CD8-positive, alpha-beta memory T cell (primary cell): ENCODE measurements at places on chromosomes 1 and 21. TPM values are rescaled to one million over a fixed set of nuclear protein-coding genes. Genes with fewer than 3 reads are reported as not detected.

The CACHD1 gene
- 0.35 TPM for total RNA-seq

The RAB3B gene
- total RNA-seq, result 0.13 TPM

The RYR2 gene
- total RNA-seq, result 0.13 TPM

The DNM3 gene
- total RNA-seq, result 0.64 TPM

The CDC42BPA gene
- total RNA-seq, result 0.72 TPM

The FCRL3 gene
- total RNA-seq, result 10.5 TPM

DNA sequence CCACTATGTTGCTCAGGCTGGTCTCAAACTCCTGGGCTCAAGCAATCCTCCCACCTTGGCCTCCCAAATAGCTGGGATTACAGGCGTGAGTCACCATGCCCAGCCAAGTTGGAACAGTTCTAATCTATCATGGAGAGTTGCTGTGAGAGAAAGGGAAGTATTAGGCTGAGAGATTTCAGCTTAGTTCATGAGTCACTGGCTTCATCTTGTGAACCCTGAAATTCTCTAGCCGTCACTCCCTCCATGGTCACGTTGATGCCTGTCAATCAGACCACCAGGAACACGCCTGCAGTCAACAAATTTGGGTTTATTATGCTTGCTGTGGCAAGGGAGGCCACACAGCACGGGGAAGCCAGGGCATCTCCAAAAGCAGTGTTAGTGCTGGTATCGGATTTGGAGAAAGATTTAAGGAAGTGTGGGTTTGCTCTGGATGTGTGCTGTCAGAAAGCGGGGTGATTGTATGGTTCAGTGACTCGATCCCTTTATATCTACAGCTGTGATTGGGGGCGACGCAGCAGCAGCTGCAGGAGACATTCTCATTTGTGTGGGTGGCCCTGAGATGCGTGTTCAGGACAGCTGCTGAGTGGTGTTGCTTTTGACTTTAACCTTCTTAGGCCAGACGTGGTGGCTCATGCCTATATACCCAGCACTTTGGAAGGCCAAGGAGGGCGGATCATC lies 18.7 kb downstream of the UQCRHL start:
- no peak for DNase-seq
- no peaks in the 10 kb centered on the region for H3K36me3 ChIP-seq
- H3K4me1 ChIP-seq, result no peaks in the 10 kb centered on the region
- no peaks in the 10 kb centered on the region for H3K27me3 ChIP-seq

DNA sequence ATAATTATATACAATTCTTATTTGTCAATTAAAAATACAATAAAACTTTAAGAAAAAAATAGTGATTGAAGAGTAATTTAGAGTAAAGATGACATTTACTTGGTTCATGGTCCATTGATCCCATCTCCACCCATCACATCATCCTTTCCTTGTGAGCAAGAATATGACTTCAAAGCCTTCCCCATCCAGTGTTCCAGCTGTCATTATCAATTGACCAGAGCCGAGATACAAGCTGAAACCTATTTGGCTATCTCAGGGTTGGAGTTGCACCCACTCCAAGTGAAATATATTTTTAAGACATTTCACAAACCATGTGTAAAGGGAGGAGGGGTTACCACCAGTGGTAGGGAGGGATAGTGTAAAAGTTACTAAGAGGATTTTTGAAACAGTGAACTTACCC lies 428.9 kb upstream of the C1orf87 start:
- no peaks in the 10 kb centered on the region for H3K4me1 ChIP-seq
- H3K27me3 ChIP-seq, result no peaks in the 10 kb centered on the region
- no peak overlapping the region for H3K4me3 ChIP-seq
- no peaks in the 10 kb centered on the region for H3K36me3 ChIP-seq

DNA sequence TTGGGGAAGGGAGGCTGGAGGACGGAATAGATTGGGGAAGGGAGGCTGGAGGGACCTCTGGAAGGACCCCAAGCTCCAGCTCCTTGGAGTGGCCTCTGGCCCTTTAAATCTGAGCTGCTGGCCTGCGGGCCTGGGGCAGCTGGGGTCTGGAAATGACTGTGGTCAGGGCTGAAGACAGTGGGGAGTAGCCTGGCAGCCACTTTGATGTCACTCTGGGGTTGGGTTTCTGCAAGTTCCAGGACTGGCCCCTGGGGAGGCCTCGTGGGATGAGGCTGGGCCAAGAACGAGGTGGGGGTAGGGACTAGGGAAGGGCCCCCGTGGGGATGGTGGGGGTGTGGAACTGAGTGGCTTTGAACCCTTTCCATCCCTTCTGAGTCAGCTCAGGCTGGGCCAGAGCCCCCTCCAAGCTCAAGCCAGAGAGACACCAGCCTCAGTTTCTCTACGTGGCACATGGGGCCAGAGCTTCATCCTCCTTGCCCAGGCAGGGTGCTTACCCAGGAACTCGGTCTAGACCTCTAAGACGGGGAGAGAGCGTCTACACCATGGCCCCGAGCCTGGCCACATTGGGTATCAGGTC lies 59.7 kb downstream of the ALPL start:
- H3K4me1 ChIP-seq, result no peaks in the 10 kb centered on the region
- no peak overlapping the region for H3K4me3 ChIP-seq
- no peak for DNase-seq
- H3K27me3 ChIP-seq, result no peaks in the 10 kb centered on the region
- no peak overlapping the region for H3K27ac ChIP-seq

- DNase-seq, result no peak
- no peaks in the 10 kb centered on the region for H3K27me3 ChIP-seq
- no peaks in the 10 kb centered on the region for H3K36me3 ChIP-seq
- H3K4me3 ChIP-seq, result no peak overlapping the region
- H3K4me1 ChIP-seq, result peaks cover 16% of the 10 kb centered on the region
These were observed 36.7 kb downstream of the PAX7 start for GRCh38 chr1:18667333-18667732.

DNA sequence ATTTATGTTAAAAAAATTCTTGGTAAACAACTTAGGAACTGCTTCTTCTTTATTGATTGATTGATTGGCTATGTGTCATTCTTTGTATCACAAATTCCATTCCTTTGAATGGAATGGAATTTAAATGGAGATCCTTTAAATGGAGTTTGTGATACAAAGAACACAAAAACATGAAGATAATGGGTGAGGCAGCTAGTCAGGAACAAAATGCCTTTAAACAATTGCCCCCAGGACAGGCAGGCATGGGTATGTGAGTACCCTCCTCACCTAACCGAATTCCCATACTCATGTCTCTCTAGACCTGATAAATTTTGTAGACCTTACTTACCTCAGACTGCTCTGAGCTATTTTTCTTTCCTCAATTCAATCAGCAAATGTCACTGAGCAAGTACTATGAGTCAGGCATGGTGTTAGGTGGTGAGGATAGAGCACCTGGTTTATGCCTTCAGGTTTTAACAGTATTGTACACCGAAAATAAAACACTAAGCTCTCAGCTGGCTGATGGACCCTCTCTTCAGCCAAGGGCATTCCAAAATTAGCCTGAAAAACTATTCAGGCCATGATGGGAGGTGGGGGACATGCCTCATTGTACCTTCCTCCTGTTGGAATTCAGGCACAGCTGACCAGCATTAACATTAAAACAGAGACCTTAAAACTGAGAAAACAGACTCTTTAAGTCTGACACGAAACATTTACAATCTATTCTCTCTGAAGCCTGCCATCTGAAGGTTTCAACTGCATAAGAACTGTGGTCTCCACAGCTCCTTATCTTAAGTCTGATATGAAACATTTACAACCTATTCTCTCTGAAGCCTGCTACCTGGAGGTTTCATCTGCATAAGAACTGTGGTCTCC lies 58.9 kb downstream of the OLFML3 start:
- H3K27me3 ChIP-seq, result no peaks in the 10 kb centered on the region
- no peaks in the 10 kb centered on the region for H3K36me3 ChIP-seq
- DNase-seq, result no peak
- no peak overlapping the region for H3K4me3 ChIP-seq

DNA sequence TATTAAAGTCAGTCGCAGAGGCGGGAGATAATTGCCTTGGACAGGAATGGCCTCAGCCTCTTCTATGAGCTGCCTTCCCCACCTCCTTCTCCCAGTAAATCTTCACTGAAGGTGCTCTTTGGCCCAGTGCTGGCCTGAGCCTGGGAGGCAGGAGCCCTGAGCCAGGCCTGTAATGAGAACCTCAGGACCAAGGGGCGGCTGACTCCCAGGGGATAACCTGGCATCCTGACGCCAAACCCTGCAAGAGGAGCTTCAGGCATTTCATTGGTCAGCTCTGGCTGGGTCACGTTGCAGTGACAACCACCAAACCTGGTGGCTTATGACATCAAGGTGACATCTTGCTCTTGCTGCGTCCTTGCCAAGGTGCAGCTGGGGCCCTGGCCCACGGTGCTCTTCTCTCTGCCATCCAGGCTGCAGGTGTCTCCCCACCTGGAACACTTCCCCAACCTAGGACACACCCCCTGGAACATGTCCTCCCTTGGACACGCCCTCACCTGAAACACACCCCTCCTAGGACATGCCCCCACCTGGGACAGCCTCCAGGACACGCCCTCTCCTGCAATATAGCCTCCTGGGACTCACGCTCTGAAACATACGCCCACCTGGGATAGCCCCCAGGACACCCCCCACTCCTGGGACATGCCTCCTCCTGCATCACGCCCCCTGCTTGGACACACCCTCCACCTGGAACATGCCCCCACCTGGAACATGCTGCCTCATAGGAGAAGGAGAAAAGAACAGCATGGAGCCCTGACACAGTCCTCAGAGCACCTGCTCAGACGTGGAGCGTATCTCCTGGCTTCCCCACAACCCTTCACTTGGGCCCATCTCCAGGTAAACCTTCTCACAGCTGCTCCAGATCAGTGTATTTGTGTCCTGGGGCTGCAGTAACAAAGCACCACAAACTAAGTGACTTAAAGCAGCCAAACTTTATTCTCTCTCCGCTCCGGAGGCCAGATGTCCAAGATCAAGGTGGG lies 333.6 kb downstream of the NPHP4 start:
- no peaks in the 10 kb centered on the region for H3K27me3 ChIP-seq
- H3K4me1 ChIP-seq, result no peaks in the 10 kb centered on the region
- no peaks in the 10 kb centered on the region for H3K36me3 ChIP-seq
- H3K27ac ChIP-seq, result no peak overlapping the region
- DNase-seq, result no peak

DNA sequence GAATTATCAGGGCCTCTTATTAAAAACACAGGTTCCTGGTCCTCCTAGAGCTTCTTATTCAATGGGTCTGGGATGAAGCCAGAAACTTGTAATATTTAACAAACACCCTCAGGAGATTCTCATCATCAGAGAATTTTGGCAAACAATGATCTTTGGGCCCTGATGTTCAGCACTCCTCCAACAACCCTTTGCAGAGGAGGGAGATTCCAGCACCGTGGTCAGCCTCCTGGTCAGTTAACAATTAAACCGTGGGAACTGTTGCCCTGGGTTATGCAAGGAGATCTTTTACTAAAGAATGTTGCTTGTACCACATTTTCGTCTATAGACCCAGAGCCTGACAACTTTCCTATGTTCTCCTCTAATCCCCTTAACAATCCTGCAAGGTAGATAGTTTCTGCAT lies 294.4 kb downstream of the PLPP3 start:
- H3K27me3 ChIP-seq, result no peaks in the 10 kb centered on the region
- no peak overlapping the region for H3K27ac ChIP-seq
- H3K4me3 ChIP-seq, result no peak overlapping the region

DNA sequence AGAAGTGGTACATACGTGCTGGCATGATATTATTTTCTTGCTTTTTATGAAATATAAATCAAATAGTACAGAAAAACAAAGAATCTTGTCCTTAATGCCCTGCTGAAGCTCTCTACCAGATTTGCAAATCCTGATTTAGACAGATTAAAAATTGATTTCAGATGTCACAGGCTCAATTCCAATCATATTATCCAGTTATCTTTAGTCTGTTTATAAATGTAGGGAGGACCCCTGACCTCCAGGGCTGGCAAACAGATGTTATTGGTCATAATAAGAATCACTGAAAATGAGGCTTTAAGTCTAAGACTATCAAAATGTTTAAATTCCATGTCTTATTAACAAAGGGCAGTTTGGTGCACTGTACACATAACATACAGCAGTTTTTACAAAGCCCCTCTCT lies 62.1 kb downstream of the TP53BP2 start:
- H3K4me1 ChIP-seq, result no peaks in the 10 kb centered on the region
- peaks cover 14% of the 10 kb centered on the region for H3K36me3 ChIP-seq
- DNase-seq, result no peak
- H3K27me3 ChIP-seq, result no peaks in the 10 kb centered on the region
- no peak overlapping the region for H3K4me3 ChIP-seq
- no peak overlapping the region for H3K27ac ChIP-seq
